ENCODE measurements at places on chromosomes 5 and 9.

- DNase-seq, result no peak
Measured at GRCh38 chr9:78103971-78104433, 72.4 kb upstream of the GNAQ start.

- peak; percentile 1 for DNase-seq
Measured at GRCh38 chr5:107957051-107957450, 286.3 kb upstream of the EFNA5 start.

DNA sequence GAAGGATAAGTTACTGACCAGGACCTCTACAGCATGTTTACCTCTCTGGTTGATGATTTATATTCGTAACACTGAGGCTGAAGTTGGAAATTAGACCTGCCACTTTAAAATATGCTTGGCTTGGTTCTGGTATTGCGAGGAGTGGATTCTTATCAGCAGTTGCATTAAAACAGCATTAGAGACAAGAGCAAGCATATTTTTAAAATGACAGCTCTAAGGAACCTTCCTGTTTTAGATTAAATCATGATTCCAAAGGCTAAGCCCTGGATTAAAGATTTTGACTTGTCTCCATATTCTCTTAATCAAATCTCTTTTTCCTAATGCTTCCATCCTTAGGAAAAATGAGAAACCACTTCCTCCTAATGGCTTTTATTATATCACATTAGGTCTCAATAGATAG, 277.8 kb downstream of the KCTD16 start:
- no peak for DNase-seq

GRCh38 chr5:119597728-119598298, 31.5 kb upstream of the FAM170A start:
- no peak for DNase-seq

- no peak for DNase-seq
Measured at GRCh38 chr9:104784098-104784497, 20.2 kb downstream of the NIPSNAP3B start.
